Cortex of kidney (tissue), 1 donor: ENCODE measurements at places on chromosomes 5 and 9.

DNA sequence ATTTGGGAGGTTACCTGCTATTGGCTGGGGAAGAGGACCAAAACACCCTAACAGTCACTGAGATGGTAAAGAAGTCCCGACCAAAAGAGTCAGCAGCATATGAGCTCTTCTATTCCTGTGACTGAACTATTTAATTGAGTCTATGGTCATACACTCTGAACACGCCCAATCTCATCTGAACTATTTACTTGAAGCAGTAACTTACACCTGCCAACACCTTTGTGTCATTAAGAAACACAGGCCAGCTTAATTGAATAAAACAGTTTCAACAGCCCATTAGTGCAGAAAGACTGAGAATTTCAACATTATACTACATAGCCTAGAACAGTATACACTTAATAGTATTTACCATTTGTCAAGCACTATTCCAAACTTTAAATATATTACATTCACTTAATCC, 47.8 kb downstream of the NR6A1 start:
- DNase-seq: no peak

DNA sequence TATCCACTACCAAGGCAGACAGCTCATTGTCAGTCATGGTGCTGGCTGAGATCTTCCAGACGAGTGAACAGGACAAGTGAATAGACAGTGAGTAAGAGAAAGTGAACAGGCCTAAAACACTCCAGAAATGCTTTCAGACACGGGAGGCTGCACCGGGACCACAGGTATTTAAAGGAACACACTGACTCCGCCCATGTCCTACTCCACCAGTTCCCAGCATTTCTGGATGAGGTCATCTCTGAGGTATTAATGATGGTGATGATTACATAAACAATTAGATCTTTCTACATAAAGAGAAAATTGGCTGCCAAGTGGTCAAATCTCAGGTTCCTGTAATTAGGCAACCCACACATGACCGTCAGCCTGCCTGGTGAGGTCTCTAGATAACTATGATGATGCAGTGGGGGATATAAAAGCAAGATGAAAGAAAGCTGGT, at the start of gene ACTBL2:
Gene ACTBL2, minus strand, starts transcription at position 141 of the 436 bp plus-strand sequence. Its CDS starts 104 bp downstream, at position 37.
- no peak for DNase-seq

DNA sequence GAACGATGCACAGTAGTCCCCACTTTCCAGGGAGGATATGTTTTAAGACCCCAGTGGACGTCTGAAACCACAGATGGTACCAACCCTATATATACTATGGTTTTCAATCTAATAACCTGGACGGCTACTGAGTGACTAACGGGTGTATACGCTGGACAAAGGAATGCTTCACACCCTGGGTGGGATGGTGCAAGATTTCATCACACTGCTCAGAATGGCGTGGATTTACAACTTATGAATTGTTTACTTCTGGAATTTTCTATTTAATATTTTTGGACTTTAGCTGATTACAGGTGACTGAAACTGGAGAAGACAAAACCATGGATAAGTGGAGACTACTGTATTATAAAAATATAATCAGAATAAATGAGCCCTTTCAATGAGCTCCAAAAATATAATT, 147.6 kb upstream of the TRIM32 start:
- DNase-seq: no peak

DNA sequence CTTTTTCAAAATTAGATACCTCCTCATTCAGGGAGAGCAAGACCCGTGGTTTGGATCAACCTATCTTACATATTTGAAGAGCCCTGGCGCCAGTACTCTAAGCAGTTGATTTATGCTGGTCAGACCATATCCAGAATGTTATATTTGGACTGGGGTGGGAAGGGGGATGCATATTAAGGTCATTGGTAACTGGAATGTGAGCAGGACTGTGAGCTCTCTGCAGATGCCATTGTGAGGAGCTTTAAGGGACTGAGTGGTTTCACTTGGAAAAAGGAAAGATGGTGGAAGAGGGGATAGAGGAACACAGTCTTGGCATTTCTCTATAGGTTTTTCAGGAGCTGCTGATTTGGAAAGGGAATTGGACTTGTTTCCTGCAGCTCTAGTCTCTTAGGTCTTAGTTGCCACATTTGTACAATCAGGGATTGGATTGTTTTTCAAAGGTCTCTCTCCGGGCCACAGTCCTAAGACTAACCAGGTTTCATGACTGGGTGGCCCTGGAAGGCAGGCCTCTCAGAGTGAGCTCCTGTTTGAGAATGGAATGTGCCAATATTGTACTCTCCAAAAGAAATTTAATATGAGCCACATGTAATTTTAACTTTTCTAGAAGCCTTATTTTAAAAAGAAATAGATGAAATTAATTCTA, 25.8 kb upstream of the F2R start:
- DNase-seq: no peak

GRCh38 chr5:62340392-62340791, 34.4 kb downstream of the KIF2A start:
- DNase-seq: no peak

DNA sequence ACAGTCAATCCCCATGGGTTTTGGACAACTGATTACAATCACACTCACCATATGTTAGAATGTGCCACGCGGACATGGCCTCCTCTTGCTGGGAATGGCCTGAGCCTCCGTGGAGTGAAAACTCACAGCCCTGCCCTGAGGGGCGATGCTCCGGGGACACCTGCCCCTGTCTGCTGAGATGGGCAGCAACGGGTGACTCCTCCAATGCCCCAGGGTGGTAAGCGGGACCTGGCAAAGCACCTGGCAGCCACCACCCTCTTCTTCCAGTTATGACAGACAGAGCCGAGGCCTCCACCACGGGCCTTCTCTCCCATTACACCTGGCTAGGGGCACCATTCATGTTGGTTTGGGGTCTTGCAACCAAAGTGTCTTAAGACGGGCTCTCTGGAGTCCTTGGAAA, 94.9 kb upstream of the COL5A1 start:
- no peak for DNase-seq

GRCh38 chr9:104068546-104068945, 25.6 kb upstream of the SMC2 start:
- no peak for DNase-seq

DNA sequence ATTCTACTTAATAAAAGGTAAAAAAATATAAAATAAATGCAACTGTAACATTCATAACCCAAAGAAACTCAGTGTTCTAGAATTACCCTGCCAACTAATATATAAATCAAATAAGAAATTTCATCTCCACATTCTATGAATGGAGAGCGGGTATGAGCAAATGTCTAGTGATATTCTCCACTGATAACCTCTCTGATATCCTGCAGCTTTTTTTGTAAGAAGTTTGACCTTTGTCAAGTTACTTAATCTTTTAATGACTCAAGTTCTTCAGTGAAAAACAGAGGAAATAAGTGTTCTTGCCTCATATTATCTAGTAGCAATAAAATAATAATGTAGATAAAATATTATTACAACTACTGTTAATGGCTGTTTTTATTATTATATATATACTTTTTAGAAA, 1275.6 kb upstream of the CDH9 start:
- no peak for DNase-seq

- DNase-seq: no peak
Measured at GRCh38 chr9:84519413-84519812, 150.1 kb upstream of the NTRK2 start.

- no peak for DNase-seq
Measured at GRCh38 chr9:136882109-136882946, 4.0 kb upstream of the TRAF2 start.

- no peak for DNase-seq
Measured at GRCh38 chr9:36914212-36914577, 119.9 kb downstream of the PAX5 start.

DNA sequence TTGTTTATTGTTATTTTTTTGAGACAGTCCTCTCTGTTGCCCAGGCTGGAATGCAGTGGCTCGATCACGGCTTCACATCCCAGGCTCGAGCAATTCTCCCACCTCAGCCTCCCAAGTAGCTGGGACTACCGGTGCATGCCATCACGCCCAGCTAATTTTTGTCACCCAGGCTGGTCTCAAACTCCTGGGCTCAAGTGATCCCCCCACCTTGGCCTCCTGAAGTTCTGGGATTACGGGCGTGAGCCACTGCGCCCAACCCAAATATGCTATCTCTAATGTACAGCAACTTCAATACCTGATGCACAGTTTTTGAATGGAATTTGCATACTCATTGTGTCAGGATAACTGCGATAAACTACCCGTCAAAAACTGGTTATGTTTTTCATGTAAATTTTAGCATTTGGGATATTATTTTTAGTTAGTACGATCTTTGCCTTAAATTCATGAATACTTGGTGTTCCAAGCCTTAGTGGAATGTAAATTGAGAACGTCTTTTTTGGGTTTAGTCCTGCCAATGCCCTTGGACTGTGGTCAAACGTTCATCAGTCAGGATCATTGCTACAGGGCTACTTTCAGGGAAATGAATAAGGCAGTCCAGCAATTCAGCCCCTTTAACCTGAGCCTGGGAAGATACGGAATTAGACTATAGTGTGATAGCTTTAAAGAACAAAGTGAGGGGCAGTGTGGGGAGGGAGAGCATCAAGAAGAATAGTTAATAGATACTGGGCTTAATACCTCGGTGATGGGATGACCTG, 4.4 kb downstream of the UGCG start:
- DNase-seq: no peak

- DNase-seq: no peak
Measured at GRCh38 chr9:31412081-31412480, 972.4 kb upstream of the ACO1 start.

- no peak for DNase-seq
Measured at GRCh38 chr5:135318924-135319323, 80.1 kb downstream of the MACROH2A1 start.
